Muscle of arm (tissue), 14 donors: ENCODE measurements at places on chromosomes 5 and 9.

GRCh38 chr9:13023498-13023897, 248.7 kb downstream of the LURAP1L start:
- DNase-seq, result no peak

GRCh38 chr9:123063177-123063598, 29.7 kb downstream of the GPR21 start:
- DNase-seq, result no peak

DNA sequence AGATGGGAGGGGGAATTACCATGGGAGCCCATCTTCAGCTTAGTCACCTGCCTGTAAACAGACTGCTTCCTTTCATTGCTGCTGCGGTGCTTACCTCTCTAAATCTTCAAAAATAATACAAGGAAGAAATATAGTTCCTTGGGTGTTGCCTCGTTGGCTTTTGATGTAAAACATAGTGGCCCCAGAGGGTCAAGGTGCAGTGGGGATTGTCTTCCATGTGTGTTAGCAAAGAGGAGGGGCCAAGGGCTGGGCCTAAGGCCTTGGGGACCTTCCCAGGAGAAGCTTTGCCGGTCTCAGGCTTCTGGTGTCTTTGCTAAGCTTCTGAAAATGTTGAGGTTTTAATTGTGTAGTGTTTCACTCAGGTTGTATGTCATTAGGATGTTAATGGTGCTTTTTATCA, 90.0 kb downstream of the PDE8B start:
- DNase-seq, result no peak

- no peak for DNase-seq
These were observed 60.8 kb downstream of the DMXL1 start for GRCh38 chr5:119131530-119132304.

- no peak for DNase-seq
These were observed 565.5 kb upstream of the DMAC1 start for GRCh38 chr9:8365029-8365428.

DNA sequence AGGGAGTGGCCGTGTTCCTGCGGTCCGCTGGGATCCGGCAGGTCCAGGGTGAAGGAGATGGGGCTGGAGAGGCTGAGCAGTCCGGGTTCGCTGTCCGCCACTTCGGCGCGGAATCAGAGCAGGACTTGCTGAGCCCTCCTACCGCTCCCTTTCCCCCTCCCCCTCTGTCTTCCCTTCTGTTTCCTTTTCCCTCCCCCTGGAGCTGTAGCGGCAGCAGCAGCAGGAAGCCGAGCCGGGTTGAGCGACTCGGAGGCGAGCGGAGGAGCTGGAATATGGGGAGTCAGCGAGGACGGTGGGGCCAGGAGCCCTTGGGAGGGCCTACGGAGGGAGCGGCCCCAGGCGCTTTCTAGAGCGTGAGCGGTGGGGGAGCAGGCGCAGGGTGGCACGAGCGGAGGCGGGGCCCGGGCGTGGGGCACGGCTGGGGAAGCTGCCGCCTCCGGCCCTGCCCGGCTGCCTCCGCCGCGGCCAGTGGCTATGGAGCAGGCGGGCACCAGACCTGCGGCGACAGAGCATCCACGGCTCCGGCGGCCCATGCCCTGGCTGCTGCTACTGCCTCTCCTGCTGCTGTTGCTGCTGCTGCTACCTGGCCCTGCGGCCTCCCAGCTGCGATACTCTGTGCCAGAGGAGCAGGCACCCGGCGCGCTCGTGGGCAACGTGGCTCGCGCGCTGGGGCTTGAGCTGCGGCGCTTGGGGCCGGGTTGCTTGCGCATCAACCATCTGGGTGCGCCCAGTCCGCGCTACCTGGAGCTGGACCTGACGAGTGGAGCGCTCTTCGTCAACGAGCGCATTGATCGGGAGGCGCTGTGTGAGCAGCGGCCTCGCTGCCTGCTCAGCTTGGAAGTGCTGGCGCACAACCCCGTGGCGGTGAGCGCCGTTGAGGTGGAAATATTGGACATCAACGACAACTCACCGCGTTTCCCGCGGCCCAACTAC, at the start of gene PCDHAC2:
Gene PCDHAC2, plus strand, starts transcription at position 184 of the 933 bp plus-strand sequence. Its CDS starts 291 bp downstream, at position 475.
- peak; percentile 46 for DNase-seq

- DNase-seq, result no peak
These were observed 96.0 kb downstream of the MEGF10 start for GRCh38 chr5:127386557-127386956.

- no peak for DNase-seq
These were observed 174.1 kb downstream of the C9orf152 start for GRCh38 chr9:110033869-110034268.

- no peak for DNase-seq
These were observed 1107.8 kb upstream of the SEMA6A start for GRCh38 chr5:117682416-117682815.

- peak; percentile 69 for DNase-seq
These were observed 251.5 kb upstream of the TNC start for GRCh38 chr9:115369322-115369957.

DNA sequence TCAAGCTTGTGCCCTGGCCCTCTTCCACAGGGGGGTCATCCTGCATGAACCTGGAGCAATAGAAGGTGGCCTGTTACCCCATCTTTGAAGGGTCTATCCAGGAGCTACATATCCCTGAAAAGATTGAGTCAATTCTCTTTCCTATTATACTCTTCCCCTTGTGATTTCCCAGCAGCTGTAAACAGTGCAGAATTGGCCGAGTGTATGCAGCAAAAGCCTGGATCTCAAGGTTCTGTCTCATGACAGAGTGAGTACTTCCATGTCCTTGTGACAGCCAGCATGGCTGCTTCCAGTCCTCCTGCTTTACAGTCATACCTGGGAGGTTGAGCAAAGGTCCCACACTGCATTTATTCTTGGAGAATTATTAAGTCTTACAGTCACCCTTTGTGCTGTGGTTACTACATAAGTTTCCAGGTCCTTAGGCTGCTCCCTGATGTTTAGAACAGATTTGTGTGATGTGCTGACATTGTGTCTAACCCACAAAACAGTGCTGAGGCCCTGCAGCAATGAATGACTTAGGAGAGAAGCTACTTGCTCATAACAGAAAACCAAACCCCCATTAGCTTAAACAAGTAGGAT, 67.5 kb downstream of the NREP start:
- DNase-seq, result no peak

DNA sequence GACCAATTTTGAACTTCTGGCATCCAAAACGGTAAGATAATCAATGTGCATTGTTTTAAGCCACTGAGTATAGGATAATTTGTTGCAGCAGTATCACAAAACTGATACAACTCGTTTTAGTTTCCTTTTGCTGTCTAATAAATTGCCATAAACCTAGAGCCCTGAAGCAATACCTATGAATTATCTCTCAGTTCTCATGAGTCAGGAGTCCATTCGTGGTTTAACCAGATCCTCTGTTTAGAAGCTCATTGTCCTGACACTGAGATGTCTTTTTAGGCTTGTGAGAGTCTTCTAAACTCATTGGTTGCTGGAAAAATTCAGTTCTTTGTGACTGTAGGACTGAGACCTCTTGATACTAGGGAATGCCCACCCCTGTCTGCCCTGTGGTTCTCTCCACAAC, 262.9 kb downstream of the SEMA5A start:
- DNase-seq, result no peak

GRCh38 chr5:119453040-119453373, 710 bp downstream of the HSD17B4 start:
- peak; percentile 27 for DNase-seq

DNA sequence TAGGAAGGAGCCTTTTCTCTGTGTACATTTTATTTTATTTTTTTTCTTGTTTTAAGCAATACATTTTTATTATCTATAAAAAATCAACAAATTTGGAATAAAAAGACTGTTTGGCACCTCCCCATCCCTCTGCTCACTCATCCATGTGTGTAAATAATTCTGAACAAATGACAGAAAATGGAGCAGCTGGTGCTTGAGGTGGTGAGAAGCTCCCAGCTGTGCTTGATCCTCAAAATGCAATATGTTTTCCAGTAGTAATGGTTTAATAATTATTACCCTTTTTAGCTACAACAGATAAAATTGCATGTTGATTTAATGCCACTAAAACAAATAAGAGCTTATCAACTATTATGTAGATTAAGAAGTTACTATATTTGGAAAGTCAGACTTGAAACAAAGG, 132.5 kb downstream of the CDH18 start:
- no peak for DNase-seq

DNA sequence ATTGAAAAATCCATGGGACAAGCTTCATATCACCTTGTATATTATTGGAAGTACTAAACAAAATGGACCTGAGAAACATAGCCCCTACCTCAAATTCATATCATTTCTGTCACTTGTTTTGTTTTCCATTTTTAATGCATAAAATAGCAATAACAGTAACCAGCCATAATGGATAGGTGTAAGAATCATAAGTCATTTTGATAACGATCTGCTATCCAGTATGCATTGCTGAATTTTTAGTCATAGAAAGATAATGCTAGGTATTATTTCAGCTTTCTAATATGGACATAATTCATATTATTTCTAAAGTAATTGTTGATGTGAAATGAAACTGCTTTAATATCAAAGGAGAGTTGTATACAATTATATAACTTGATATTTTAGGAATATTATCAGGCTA, 1.1 kb upstream of the LRRC70 start:
- no peak for DNase-seq

DNA sequence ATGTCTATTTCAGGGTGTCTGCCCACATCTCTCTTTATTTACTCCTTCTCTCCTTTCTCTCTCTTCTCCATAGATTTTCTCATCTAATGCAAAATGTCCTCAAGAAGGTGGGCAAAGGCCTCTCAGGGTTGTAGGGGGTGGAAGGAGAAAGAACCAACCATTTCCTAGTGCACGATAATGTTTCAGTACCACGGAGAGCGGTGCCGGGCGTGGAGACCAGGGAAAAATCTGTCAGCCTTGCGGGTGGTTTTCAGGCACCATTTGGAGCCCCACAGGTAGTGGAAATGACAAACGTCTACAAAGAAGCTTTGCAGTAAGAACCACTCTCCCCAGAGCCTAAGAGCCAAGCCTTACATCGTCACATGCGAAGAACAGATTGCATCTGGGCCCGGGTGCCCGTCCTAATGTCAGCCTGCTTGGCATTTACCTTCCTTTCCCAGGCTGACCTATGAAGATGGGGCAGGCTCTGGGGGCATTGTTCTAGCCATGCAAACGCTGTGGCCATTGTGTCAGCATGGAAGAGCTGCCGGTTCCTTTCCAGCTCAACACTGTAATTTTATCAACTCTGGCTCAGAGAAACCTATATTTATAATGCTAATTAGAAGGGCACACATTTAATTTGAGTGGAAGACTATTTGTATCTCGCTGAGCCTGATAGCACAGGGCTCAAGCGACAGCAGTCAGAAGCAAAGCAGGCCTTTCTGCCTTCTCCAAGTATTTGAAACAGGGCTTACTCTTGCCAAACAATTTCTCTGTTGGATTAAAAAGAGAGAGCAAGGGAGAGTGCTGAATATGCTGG, 430.1 kb upstream of the WWC1 start:
- peak; percentile 14 for DNase-seq

DNA sequence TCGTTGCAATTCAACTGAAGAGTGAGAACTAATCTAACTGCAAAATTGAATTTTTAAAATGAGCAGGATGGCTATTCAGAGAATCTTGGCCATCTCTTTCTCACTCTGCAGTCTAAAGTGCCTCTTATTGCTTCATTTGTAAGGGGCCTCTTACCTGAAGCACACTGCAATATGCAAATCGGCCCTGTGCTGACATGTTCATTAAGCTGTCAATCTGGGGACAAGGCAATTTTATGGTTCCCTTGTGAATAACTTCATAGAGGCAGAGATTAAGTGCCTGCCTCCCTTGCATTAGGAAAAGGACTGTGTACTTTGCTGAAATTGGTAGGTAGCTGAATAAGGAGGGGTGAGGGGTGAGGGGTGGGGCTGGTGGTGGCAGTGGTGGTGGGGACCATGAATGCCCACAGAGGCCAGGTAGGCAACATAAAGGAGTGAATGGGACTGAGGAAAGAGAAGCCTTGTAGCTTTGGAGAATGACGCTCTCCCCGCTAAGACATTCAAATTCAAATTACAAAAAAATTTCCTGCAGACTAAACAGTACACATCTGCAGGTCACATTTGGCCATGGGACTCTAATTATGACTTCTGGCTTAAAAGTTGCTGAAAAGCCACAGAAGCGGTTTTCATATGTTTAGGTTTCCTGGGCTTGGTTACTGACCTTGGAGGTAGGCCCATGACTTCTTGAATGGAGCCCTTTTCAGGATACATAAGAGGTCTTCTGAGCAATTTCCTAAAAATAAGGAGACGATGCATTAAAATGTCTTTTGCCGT, 25.0 kb downstream of the TNFSF8 start:
- DNase-seq, result no peak

DNA sequence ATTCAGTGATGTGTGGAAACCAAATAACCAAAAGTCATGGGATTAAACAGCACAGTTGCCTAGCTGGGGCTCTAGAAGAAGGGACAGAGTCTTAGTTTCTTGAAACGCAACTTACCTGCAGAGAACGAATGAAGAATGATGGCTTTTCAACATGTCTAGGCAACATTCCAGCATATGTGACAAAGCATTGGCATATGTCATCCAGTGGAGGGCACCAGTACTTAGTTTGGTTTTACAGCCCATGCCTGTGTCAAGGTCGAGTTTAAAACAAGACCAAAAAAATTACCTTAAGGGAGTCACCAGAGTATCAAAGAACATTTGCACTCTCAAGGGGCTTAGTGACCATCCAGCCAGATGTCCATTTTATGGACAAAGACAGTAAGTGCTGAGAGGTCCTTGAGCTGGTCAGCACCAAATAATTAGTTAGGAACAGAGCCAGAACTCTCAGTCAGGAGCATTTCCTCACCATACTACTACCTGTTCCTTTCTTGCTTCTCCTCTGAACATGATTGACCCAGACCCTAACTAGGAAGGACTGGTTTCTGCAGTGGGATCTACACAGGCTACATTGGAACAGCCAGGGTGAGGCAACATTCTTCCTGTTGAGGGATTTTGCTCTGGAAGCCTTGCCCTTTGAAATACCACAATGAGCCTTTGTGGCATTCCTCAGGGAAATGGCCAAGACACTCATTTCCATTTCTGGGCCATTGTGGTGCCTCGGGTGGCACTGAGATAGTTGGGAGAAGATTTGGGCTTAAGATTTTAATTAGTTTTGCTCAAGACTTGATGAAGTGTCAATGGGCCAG, 75.4 kb upstream of the ANKH start:
- no peak for DNase-seq

GRCh38 chr5:72013766-72014624, 93.3 kb upstream of the MAP1B start:
- DNase-seq, result peak; percentile 77

DNA sequence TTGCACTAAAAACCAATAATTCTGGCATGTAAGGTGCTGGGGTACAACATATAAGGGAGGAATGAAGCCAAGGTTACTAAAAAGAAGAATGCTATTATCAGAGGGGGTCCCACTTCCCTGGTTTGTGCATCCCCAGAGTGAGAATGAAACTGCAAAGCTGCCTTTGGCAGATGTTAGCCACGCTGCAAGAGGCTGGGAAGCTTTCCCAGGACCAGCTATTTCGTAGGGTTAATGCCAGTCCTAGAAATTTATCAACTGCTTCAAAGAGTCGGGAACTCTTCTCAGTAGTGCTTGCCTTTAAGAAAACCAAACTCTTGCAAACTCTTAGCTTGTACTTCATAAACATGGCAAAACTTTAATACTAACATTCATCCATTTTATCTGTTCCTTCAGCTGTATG, 87.5 kb upstream of the NR5A1 start:
- DNase-seq, result no peak

DNA sequence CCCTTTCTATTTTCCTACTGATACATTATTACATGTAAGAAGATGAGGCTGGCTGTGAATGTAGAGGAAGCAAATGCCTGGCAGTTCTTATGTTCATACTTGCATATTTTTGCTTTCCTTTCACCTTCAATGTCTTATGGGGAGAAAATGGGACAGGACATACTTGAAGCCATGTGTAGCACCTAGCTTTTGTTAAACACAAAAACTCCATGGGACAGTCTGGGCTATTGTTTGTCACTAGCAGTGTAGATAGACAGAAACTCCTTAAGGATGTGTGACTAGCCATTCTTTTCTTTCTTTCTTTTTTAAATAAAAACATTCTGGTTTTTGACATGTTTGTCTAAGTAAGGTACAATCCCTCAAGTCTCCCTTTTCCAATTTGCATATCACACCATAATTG, 122.7 kb downstream of the ARL15 start:
- no peak for DNase-seq
